GM03348 (cell line): ENCODE measurements at places on chromosomes 5 and 9.

DNA sequence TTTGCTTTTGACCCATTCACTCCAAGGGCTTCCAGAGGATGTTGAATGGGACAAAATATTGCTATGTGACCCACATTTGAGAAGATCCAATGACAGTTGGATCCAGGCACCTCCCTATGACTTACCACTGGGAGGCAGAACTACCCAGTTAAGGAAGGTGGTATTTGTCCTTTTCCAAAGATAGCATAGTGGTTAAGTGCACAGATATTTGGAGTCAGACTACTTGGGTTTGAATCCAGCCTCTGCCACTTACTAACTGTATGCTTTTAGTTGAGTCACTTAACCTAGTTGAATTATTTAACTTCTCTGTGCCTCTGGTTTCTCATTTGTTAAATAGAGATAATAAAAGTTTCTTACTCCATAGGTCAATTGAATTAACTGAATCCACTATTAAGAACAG, 74.5 kb upstream of the PALM2AKAP2 start:
- no peak for DNase-seq

DNA sequence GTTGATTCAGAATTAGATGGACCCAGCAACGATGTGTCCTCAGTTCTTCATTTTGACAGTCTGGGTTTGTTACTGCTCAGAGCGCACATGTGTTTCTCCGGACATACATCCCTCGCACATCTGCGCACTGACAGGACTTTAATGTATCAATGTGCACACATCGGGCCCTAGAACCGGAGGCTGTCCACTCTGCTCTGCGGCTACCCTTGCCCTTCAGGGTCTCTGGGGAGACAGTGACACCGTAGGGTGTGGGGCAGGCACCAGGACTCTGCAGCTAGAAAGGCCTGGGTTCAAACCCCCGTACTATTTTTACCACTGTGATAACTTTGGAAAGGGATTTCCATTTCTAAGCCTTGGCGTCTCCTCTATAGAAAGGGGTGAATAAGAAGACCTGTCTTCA, 23.5 kb upstream of the LPCAT1 start:
- no peak for DNase-seq

GRCh38 chr9:5571629-5572232, 57.2 kb upstream of the RIC1 start:
- DNase-seq = no peak

DNA sequence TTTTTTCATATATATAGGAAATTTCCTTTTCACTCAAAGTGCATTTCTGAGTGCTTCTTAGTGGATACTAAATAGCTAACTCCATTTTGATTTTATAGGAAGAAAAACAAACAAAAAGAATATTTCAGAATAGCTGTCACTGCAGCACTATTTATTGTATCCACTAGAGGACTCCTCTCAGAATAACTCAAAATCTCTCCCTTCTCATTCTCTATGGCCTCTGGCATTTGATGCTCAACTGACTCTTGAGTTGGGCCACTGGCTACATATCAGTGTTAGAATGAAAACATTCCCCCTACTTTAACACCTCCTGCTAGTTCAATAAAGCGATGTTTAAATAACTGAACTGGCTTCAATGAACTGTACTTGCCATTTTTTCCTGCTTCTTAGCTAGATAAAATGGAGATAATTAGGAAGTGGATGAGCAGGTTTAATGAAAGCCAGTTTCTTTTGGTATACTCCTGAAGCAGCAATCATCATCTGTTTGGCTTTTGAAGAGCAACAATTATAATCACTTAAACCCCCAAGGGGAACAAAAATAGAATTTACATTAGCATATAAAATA, 16.6 kb upstream of the ELAVL2 start:
- DNase-seq = no peak

DNA sequence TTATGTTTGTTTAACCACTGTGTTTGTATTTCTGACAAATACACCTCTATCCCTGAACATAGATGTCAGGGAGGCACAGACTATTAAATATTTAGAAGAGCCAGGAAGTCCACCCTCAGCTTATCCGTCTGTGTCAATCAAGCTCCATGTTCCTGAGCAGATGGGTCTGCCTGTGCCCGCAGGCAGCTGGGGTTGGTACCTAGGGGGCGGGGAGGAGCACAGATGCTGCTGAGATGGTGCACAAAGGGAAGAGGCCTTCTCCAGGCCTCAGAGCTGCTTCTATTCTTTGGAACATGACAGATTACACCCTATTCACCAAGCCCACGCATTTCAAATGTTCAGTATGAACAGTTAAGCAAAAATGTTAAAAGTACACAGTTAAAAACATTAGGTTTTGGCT, 142.1 kb downstream of the EPB41L4A start:
- DNase-seq = no peak

- no peak for DNase-seq
Observed at GRCh38 chr5:111083323-111083722, 8.8 kb upstream of the WDR36 start.

DNA sequence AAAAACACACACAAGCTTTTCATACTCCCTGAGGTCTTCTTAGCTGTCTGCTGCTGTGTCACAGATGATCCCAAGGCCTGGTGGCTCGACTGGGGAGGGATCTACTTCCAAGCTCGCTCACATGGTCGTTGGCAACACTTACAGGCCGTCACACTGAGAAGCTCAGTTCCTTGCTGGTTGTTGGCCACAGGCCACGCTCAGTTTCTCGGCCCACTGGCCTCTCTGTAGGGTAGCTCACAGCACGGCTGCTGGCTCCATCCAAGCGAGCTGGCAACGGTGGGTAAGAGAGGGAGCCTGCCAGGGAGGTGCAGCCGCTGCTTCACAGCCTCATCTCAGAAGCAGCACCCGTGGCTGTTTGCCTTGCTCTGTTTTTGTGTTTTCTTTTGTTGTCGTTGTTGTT, 43.8 kb upstream of the GFPT2 start:
- no peak for DNase-seq

GRCh38 chr5:151451626-151452520, 4.5 kb downstream of the SLC36A1 start:
- peak; percentile 50 for DNase-seq

GRCh38 chr9:112059966-112060320, 115.2 kb downstream of the SUSD1 start:
- no peak for DNase-seq

DNA sequence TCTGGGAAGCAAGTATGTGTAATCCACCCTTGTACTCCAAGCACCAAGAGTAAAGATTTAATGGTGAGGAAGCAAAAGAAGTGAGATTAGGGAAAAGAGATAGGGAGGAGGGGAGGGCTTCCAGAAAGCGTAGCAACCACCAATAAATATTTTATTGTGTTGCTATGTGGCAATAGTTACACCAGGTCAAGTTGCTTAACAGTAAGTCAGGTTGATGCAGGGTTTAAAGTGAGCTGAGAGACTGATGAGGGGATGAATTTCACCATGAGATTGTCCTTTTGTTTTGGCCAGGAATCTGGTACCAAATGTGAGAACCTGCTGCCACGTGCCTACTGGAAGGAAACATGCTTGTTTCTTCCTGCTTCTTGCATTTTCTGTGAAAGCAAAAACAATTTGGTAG, 62.7 kb downstream of the PCSK5 start:
- no peak for DNase-seq

- no peak for DNase-seq
Observed at GRCh38 chr5:132951897-132952296, 11.5 kb downstream of the AFF4 start.

GRCh38 chr9:130696996-130697395, 3.4 kb downstream of the EXOSC2 start:
- DNase-seq = no peak

DNA sequence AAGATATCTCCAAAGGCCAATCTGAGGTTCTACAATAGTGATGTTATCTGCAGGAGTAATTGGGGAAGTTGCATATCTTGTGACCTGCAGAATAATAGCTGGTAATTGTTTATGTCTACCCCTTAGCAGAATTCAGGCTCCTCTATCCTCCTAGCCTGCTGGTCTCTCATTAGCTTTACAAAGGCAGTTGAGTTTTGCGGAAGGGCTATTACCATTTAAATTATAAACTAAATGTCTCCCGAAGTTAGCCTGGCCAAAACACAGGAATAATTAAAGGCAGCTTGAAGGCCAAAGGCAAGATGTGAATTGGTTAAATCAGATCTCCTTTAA, 168.7 kb downstream of the TTC39B start:
- DNase-seq = no peak
